ENCODE measurements at places on chromosomes 5 and 9.

DNA sequence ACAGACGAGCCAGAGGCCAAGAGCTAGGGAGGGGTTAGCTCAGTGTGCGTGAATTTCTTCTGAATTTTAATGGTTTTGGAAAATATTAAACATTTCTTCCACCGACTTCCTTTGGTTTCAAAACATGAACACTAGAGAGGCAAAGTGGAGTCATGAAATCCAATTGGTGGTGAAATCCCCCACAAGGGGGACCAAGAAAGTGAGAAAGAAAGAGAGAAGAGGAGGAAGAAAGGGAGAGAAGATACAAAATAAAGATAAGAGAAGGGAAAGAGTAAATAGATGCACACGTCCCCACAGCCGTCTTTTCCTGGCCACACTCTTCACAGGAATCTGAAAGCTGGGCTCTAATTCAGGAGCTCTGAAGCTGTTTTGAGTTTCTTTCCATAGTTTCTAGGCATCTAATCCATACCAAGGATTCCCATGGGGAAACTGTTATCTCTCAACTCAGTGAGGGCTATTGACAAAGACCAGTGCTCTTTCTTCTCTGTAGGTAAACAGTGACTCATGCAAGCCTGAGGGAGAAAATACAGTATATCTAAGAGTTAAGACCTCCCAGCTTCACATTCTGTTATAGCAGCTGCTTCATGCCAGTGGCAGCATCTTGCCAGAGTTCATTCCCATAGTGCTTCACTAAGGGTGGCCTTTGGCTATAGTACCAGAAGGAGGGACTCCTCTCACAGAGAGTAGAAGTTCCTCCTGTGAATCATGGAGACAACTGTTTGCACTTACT, 115.8 kb upstream of the LIFR start:
- no peak for DNase-seq

GRCh38 chr9:110538647-110539041, 40.9 kb downstream of the SVEP1 start:
- DNase-seq = no peak

DNA sequence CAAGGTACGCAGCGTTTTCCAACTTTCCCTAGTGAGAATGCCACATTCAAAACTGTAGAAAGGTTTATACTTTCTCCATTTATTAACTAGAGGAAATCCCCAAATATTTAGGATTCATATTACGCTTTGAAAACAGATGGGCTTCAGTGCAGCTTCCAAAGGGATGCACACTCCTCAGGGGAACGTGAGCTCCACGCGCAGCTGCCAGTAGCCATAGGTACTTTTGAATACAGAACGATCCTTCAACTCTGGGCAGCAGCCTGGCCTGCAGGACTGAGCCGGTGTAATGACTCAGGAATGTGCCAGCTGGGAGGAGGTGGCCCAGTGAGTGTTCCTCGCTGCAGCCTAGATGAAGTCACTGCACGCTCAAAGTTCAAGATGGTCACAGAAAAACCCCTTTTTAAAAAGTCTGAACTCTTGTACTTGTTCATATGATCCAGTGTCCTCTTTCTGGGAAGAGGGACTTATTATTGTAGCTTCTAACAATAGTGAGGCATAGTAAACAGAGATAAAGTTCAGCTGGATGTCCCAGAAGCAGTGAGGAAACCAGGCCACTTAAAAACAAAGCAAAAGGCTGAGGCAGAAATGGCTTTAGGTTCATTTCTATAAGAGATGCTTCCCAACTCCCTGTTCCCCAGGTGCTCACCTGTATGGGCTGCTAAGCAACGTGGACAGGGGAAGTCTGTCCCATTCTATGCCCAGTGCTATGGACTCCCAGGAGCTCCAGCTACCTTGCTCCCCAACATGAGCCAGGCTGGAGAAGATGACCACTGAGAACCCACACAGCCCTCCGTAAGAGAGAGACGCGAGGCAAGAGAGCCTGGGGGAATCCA, 130.0 kb downstream of the LHFPL2 start:
- DNase-seq = no peak

GRCh38 chr9:91803970-91804752, 145.9 kb downstream of the ROR2 start:
- no peak for DNase-seq

DNA sequence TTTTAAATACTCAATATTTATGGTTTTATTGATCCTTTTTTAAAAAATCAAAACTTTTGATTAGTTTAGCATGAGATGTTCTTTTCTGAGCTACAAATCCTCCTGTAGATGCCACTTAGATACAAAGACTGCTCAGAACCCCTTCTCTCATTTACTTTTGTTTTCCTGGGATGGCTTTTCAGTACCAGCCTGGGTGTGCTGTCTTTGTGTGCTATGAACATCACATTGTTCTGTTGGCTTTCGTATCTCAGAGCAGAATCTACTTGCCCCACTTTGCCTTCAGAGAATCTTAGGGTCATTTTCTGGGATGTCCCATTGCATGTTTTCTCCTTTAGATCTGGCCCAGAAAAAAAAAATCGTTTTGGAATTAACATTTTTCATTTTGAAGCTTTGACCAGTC, 85.9 kb downstream of the RASGRF2 start:
- no peak for DNase-seq

- DNase-seq = no peak
Observed at GRCh38 chr5:167964529-167964928, 326.9 kb upstream of the WWC1 start.

GRCh38 chr5:28215091-28215490, 1176.7 kb upstream of the CDH9 start:
- no peak for DNase-seq

- no peak for DNase-seq
Observed at GRCh38 chr5:62720031-62720441, 141.4 kb downstream of the LRRC70 start.

DNA sequence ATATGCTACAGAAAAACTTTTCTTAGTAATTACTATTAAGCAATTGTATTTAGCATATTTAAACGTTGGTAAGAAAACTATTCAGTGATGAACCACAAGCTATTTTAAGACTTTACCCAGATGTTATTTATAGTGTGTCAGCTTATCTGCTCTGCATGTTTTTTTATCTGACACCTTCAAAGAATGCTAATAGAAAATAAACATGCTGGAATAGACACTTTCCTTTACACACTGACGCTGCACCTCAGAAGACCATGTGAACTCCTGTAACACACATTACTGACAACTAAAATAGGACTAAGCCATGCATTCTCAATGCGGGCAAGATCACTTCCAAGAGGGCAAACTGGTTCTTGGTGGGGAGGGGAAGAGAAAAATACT, 38.3 kb downstream of the FNIP1 start:
- no peak for DNase-seq

DNA sequence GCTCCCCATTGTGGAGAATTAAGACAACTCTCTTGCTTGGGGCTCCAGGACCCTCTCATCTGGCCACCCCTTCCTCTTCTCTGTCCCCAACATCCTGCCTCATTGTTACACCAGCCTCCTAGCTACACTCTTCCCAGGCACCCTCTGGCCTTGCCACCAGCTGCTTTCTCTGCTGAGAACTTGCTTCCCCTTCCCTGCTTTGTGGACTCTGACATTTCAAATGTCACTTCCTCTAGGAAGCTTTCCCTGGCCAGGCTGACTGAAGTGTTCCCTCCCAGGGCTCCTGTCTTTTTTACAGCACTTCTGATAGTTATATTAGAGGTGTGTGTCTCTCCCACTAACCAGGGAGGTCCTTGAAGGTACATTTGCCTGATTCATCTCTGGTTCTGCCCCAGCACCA, 194.0 kb upstream of the KLF4 start:
- no peak for DNase-seq

DNA sequence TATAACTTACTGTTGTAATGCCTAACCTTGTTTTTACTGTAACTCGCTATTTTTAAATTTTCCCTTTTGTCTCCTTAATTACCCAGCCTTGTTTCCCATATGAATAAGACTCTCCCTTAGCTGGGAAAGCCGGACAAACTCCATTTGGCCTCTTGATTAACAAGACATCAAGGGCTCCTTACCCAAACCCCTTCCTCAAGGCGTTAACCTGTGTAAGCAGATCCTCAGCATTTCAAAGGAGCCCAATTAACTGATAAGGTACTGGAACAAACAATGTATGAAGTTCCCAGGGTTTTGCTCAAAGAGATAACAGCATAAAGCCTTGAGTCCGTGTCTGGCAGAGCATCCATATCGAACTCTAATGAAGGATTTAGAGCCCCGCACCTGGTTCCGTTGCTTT, 66.0 kb upstream of the SIMC1 start:
- no peak for DNase-seq

GRCh38 chr9:116151966-116152381, 1.6 kb upstream of the PAPPA start:
- DNase-seq = no peak

GRCh38 chr9:134423166-134423565, 96.9 kb downstream of the RXRA start:
- DNase-seq = no peak

DNA sequence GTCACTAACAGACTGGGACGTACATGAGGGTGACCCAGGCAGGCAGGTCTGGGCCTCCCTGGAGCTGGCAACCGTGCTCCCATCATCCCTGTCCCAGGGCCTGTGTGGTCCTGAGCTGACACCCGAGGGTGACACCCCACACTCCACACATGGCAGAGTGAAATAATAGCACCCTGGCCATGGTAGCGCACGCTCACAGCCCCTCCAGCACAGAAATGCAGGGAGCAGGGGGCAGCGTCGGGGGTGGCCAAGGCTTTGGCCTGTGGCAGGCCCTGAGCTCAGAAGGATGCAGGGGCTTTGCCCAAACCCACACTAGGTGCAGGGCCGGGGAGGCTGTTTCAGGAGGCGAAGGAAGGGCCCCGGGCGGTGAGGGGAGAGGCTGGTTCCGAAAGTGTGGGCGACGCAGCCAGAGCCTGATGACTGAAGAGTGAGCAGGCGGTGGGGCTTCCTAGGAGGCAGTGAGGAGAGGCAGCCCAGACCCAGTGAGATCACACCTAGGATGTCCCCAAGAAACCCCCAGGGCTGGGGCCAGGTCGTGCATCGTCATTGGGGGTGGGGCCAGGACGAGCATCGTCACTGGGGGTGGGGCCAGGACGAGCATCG, 12.9 kb downstream of the OR2V2 start:
- peak; percentile 63 for DNase-seq

- DNase-seq = no peak
Observed at GRCh38 chr5:79771387-79771786, 81.8 kb downstream of the CMYA5 start.

GRCh38 chr5:114477816-114478334, 116.0 kb downstream of the KCNN2 start:
- DNase-seq = no peak

GRCh38 chr9:128438343-128439109, 17.3 kb upstream of the ODF2 start:
- peak; percentile 74 for DNase-seq

DNA sequence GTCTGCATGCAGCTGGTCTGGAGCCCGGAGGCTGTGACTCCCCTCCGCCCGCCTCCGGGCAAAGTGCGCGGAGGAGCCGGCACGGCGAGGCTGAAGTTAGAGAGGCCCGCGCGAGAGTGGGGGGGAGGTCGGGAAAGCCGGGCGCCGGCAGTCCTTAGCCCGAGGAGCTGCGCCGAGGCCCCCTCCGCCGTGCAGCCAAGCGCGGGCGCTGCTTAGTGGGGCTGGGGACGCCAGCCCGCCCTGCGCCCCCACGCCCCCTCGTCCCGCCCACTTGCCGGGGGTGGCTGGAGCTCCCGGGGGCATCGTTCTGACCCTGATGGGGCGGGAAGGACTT, 403 bp downstream of the NINJ1 start:
- DNase-seq = peak; percentile 58

DNA sequence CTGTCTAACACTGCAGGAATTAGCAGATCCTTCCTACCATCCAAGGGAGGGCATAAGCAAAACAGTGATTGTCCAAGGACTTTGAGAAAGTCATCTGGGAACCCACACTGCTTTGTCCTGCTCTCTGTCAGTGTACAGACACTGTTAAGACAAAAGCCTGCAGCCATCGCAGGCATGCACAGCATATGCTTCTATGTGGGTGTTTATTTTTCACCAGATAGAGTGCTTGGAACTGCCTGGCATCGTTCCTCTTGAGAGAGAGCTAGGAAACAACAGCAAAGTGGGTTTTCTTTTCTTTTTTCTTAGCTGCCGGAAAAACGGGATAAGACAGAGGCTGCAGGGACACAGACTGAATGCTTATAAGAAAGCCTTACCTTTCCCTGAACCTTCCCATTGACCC, 212.3 kb downstream of the ICE1 start:
- DNase-seq = no peak

- DNase-seq = no peak
Observed at GRCh38 chr5:10745133-10745532, 15.9 kb downstream of the DAP start.

- DNase-seq = no peak
Observed at GRCh38 chr9:23483566-23483965, 342.5 kb downstream of the ELAVL2 start.

DNA sequence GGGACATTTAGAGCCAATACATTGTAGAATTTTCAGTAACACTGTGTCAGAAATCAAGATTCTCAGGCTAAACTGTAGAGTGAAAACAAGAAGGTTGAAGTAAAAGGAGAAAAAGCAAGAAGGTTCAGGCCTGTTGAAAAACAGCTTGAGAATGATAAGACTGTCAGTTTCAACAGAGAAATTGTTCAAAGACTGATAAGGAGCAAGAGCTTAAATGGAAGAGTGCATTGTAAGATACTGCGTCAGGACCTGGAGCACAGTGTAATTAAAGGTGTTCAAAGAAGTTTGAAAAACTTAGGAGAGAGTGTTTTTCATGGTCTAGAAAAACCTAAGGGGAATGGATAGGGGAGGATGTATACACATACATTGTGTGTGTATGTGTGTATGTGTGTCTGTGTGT, 408.3 kb downstream of the KDM4C start:
- DNase-seq = no peak

GRCh38 chr9:6068983-6069382, 53.6 kb upstream of the RANBP6 start:
- DNase-seq = no peak

DNA sequence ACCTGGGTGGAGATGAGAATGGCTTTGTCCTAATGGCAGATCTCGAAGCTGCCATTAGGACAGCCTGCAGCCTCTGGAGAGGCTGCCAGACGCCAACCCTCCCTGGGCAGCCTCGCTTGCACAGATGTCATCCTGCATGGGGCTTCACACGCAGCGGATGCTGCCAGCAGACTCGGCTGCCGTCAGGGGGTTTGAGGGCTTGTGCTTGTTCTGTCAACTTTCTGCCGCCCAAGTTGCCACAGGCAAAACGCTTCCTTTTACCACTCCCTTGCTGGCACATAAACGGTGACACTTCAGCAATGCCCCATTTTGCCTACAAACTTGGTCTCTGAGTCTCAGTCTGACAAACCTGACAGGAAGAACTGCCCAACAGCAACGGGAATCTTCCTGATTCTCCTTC, 24.7 kb downstream of the DAP start:
- DNase-seq = no peak

DNA sequence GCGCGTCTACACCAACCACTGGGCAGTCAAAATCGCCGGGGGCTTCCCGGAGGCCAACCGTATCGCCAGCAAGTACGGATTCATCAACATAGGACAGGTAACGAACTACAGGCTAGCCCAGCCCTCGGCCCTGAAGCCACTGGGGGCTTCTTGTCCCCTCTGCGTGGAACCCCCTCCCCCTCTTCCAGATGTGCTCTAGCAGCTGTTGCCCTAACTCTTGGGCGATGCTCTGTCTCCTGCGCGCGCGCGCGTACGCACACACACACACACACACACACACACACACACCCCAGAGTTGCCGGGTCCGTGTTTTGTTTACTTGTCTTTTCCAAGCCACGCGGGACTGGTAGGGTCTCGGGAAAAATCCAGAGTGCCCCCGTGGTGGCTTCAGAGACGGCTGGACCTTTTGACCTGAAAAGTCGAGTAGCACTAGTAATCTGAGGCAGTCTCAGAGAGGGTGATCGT, 836 bp downstream of the PCSK5 start:
- DNase-seq = peak; percentile 17

Data from NCI-H146 (cell line).